ENCODE measurements at places on chromosomes 7 and 10. TPM values are rescaled to one million over a fixed set of nuclear protein-coding genes. Genes with fewer than 3 reads are reported as not detected.

Gene AZGP1
- not detected for total RNA-seq

Gene ABCB1
- total RNA-seq, result 0.81 TPM

Gene ACTR3C
- total RNA-seq, result not detected

Gene SORCS1
- not detected for total RNA-seq

Gene PTPRN2
- total RNA-seq, result not detected

Gene LRRC4
- total RNA-seq, result not detected

Gene TBX20
- 1.3 TPM for total RNA-seq

Gene CADPS2
- total RNA-seq, result 3.4 TPM

Gene TRPV5
- total RNA-seq, result not detected

Gene ADRB1
- not detected for total RNA-seq

Gene CBLL1
- 24.7 TPM for total RNA-seq

Gene MTPN
- total RNA-seq, result 52.9 TPM

Gene VPS50
- total RNA-seq, result 14.2 TPM

Gene LAMB1
- 18.9 TPM for total RNA-seq

Gene TMEM273
- total RNA-seq, result not detected

Gene ITPRID1
- not detected for total RNA-seq

Gene OR2A12
- not detected for total RNA-seq

Gene CALHM1
- not detected for total RNA-seq

Gene MORN4
- 7.0 TPM for total RNA-seq

Gene SLC16A9
- 4.0 TPM for total RNA-seq

Gene RNLS
- total RNA-seq, result 29.3 TPM

Gene ANXA8L1
- total RNA-seq, result 2.0 TPM

Gene CPA4
- total RNA-seq, result 337 TPM

Gene HHEX
- total RNA-seq, result 9.6 TPM

Gene CFAP70
- total RNA-seq, result 4.1 TPM

Gene MOGAT3
- not detected for total RNA-seq

Gene LRRC17
- total RNA-seq, result not detected

Gene CYP3A7
- not detected for total RNA-seq

Gene SHTN1
- total RNA-seq, result 0.82 TPM

Gene NME8
- total RNA-seq, result not detected

Gene LAMB4
- not detected for total RNA-seq

Gene NUP205
- total RNA-seq, result 27.5 TPM

Gene NODAL
- total RNA-seq, result not detected

Gene VIPR2
- not detected for total RNA-seq

Gene AEBP1
- total RNA-seq, result 45.8 TPM

Gene CLRN3
- total RNA-seq, result not detected

Gene ITGB8
- 9.3 TPM for total RNA-seq

Gene ENO4
- 0.69 TPM for total RNA-seq

Gene SLC26A5
- not detected for total RNA-seq

Gene IFIT1B
- total RNA-seq, result not detected

Gene TRIM50
- not detected for total RNA-seq

Gene SLC13A1
- total RNA-seq, result not detected

Gene MDFIC
- total RNA-seq, result 28.6 TPM

Gene C7orf33
- not detected for total RNA-seq

Gene MCM10
- 27.8 TPM for total RNA-seq

Gene CLCN1
- total RNA-seq, result not detected

Gene C10orf71
- not detected for total RNA-seq

Measured in MG63 (cell line).